Stimulated activated CD4-positive, alpha-beta T cell treated with anti-CD3 and anti-CD28 coated beads, Interleukin-4, amount 100 ng/mL, for 1 hour (primary cell): ENCODE measurements at places on chromosomes 7 and 10.

GRCh38 chr7:37424995-37425394, 23.7 kb downstream of the ELMO1 start:
- no peak for DNase-seq

GRCh38 chr10:116002735-116003134, 270.3 kb downstream of the GFRA1 start:
- no peak for DNase-seq

- no peak for DNase-seq
Observed at GRCh38 chr7:24227068-24227467, 56.9 kb upstream of the NPY start.

DNA sequence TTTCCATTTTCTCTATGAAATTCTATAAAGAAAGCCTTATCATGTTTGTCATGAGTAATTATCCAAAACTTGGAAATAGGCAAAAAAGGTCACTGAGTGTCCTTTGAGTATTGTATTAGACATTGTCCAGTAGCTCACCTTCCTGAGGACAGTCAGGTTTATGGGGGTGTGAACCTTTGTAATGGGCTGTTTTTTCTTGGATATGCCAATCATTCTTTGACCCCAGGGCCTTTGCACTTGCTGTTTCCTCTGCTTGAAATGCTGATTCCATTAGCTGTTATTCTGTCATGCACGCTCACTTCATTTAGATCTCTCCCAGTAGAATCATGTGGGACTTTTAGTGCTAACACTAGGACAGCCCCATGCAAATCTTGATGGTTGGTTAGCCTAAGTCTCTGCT, 4.9 kb downstream of the CCDC172 start:
- DNase-seq, result no peak

- no peak for DNase-seq
Observed at GRCh38 chr10:131946321-131946751, 35.4 kb downstream of the BNIP3 start.

- DNase-seq, result no peak
Observed at GRCh38 chr10:98262571-98262970, 5.4 kb downstream of the LOXL4 start.

- no peak for DNase-seq
Observed at GRCh38 chr7:149872419-149873073, 1.2 kb upstream of the ATP6V0E2 start.

DNA sequence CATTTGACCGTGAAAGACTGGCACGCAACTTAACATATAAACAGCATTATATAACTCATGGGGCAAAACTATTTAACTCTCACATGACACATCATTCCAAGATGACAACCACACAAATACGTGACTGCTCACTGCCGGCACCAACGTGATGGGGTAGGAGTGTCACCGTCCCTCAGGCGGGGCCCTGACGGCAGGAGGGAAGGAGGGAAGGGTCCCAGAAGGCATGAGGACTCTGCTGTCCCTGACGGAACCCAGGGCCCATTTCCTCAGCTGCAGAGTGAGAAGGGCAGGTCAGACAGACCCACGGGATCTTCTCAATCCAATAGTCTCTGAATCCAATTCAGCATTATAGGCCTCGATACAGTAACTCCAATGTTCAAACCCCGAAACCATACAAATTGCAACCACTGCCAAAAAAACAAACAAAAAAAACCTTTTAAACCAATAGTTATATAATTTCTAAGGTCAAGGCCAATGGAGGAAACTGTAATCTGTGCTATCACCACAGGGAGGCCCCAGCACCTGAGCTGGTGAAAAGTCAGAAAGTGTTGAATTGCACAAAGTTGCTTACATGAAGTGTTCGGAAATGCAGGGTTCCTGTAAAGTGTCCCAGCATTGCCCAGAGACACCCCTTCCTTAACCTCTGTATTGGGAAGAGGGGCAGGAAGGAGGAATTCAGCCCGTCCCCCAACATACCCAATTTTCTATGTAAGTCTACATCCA, 137.4 kb downstream of the TNS3 start:
- no peak for DNase-seq

DNA sequence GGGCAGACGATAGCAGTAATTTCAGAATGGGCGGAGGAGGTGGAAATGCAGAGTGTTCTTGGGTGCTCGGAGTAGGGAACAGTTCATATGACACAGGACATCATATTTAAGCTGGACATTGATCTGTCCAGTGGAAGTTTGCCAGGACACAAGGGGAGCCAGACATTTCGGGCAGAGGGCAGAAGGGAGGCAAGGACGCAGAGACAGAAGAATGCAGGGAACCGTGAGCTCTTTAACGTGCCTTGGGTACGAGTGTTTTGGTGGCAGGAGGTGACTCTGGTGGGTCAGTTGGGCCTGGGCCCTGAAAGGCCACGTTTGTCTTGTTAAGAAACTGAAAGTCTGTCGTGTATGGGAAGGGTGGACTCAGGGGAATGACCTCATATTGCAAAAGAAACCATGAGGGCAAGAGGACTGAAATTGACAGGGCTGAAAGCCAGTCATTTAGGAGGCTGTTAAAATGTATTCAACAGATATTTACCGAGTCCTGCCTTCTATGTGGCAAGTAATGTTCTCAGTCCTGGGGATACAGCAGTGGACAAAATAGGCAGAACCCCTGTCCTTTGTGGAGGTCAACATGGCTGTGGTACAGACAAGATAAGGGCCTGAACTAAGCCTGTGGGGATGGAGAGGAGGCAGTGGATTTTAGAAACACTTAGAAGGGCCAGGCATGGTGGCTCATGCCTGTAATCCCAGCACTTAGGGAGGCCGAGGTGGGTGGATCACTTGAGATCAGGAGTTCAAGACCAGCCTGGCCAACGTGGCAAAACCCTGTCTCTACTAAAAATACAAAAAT, 2.2 kb downstream of the OPTN start:
- no peak for DNase-seq

- DNase-seq, result no peak
Observed at GRCh38 chr10:46556515-46557318, at the start of gene GPRIN2. Gene GPRIN2, minus strand, starts transcription at chr10:46556658. Its CDS starts 5,922 bp downstream, at chr10:46550736.

DNA sequence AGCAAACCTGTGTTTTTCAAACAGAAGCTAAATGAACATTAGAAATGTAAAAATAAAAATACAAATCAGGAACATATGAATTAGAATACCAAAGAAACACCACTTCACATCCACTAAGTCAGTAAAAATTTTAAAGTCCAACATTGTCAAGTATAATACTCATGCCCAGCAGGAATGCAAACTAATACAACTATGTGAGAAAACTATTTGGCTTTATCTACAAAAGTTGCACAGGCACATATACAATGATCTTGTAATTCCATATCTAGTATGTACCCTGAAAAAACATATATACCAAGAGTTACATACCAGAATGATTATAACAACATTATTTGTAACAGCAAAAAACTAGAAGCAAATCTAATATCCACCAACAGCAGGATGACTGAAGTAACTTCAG, 91.1 kb downstream of the RNF32 start:
- DNase-seq, result no peak

DNA sequence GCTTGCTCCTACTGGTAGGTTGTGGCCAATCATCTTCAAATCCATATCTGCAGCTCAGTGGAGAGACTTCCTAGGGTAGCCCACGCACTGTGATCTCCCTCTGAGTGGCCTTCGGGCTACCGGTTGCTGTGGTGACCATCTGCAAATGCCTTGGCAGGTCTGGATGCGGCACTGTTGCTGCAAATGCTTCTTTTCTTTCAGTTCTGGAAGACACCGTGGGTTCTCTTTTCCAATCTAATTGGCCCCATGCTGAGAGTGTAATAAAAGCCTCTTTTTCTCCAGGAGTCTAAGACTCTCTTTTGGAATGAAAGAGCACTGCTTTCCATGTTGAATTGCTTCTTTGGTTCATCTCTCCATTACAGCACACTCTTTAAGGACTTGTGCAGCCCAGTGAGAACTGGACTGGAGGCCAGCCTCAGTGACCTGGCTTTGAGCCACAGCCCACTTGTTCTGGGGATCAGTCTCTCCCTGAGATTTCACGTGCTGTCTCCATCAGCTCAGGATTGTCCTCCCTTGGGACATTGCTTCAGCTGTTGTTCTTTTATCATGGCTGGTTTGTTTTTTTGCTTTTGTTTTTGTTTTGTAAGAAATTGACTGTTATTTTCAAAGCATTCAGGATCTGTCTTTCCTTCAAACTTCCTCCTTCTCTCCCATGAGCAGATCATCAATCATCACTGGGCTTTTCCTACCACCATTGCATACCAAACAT, 286.6 kb downstream of the BMPER start:
- no peak for DNase-seq

DNA sequence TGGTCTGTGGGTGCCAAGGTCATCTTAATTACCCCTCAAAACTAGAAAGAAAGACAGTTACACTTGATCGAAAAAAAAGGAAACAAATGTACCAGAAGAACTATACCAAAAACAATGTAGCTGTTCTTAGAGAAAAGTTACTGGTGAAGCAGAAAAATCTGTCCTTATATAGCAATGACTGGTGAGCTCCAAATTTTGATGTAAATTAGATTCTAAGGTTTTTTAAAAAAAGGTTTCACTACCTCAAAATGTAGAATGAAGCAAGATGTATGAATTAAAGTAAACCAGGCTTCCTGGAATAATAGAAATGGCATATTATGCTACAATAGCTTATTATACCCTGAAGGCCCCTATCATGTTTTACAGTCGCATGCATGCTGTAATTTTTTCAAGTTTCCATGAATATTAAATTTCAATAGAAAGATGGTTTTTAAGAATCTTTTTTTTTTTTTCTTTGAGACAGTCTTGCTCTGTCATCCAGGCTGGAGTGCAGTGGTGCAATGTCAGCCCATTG, 28.4 kb upstream of the FKBP9 start:
- no peak for DNase-seq

DNA sequence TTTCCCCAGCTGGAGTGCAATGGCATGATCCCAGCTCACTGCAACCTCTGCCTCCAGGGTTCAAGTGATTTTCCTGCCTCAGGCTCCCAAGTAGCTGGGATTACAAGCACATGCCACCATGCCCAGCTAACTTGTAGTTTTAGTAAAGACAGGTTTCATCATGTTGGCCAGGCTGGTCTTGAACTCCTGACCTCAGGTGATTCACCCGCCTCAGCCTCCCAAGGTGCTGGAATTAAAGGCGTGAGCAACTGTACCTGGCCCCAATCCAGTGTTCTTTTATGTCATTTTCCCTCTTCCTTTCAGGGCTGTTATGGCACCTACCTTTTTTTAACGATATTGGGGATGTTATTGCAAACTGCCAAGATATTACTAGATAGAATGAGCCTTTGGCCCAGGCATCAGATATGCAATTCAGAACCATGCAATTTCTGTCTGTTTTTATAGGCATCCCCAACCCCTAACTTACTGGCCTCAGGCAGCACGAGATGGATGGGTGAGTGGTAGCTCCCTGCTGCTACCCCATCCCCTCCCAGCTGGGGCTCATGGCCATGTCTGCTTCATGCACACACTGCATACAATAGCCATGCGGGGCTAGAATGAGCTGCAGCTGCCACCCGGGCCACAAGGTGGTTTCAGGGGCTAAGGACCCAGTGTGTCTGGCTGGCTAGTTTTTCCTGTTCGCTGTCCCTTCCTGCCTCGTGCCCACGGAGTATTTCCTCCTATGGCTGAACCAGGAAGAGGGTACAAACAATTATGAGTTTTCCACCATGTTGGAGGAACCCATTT, 1080.1 kb upstream of the SORCS1 start:
- no peak for DNase-seq

DNA sequence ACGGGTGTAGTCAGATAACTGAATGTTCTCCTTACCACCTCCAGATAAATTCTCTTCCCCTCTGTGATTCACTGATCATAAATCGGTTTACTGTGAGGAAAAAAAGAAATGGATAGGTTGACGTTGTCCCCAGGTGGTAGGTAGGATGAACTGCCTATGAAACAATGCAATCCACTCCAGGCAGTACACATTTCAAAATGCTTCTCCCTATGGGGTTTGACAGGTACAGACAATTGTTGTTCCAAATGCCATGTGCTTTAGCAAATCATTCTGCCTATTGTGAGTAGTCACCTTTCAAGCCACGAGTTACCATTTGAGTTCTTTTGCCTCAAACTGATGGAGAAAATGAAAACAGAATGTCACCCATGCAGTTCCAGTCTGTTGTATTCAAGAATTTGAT, 21.8 kb downstream of the VIM start:
- DNase-seq, result no peak

DNA sequence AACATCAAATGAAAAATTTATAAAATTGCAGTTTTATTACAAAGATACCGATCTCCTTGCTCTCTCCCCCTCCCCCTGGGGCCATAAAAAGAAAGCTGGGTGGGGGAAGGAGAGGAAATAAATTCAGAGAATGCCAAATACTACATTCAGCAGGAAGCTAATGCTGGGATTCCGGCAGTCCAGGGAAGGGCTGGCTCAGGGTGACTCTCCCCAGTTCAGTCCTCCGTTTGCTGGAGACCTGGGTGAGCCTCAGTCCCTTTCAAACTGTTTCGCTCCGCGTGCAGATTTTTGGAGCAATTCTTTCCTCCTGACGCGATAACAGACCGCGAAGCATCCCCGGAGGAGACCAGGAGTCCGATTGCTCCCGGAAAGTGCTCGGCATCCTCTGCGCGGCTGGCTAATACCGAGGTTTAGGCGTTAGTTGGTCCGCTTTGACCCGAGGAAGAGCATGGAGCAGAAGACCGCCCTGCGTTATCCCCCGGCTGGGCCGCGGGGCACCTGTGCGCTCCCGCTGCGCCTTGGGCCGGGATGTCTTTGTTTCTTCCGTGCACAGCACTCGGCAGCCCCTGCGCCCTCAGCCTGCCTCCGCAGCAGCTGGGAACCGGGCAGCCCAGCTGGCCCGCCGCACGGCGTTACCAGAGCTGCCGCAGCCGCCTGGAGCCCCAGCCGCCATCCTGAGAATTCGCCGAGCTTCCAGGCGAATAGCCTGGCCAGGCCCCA, 3.9 kb upstream of the HOXA2 start:
- no peak for DNase-seq

- DNase-seq, result no peak
Observed at GRCh38 chr7:38748056-38748610, 117.0 kb upstream of the AMPH start.

- no peak for DNase-seq
Observed at GRCh38 chr10:13067431-13067830, 32.5 kb upstream of the OPTN start.

DNA sequence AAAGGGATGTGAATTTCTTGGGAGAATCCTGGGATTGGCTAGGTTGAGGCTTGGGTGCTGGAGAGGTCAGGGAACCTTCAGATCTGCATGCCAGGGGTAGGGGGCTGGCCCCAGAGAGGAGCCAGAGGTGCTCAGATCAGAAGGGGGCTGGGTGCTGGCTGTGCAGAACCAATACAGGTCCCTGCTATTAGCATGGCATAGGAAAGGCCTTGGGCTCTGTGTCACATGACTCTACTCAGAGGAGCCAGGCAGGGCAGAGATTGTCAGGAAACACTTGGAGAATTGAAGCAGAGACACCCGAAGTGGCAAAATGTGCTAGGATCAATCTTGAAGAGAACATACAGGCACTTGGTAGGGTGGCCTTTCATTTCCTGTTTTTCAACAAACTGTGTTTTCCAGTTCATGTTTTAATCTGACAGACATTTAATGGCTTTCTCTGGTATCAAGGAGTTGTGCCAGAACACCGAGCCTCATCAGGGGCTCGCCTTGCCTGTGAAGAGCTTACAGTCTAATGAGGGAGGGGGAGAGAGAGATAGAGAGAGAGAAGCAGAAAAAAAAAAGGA, 498.9 kb downstream of the RPS24 start:
- DNase-seq, result no peak

GRCh38 chr7:94444813-94445212, 50.1 kb downstream of the COL1A2 start:
- no peak for DNase-seq
